ENCODE measurements at places on chromosomes 2 and 18.

DNA sequence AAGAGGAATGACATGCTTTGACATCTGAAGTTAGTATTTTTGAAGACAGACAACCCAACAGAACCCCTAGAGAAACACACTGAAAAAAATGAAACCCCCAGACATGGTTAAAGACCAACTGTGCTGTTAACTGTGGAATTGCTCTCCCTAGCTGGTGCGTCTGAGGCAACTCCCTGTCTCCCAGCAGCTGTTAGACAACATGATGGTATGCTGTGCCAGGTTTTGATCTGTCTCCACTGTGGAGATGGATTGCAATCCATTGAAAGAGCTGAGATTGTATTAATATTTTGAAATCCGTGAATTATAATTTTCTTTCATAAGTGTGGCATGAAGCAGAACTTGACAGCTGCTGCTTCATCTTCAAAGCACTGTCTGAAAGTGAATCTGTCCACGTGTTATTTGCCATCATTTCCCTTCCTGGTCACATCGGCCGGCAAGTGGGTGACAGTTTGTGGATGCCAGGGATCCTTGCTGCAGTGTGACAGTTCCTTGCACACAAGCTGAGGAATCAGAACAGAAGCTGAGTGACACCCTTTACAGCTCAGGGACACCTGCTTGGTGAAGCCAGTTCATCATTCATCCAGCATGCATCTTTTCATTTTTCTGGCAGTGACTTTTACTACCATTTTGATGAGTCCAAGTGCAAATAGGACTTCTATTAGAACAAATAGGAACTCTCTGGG is 58.2 kb upstream of the ACSL3 start:
- no peak for DNase-seq

- no peak for DNase-seq
These were observed 69.0 kb downstream of the KLHL29 start for GRCh38 chr2:23453836-23454460.

- DNase-seq, result no peak
These were observed 23.5 kb downstream of the TNS1 start for GRCh38 chr2:217979151-217979811.

GRCh38 chr2:68103709-68104055 is 40.9 kb upstream of the C1D start:
- DNase-seq, result no peak

DNA sequence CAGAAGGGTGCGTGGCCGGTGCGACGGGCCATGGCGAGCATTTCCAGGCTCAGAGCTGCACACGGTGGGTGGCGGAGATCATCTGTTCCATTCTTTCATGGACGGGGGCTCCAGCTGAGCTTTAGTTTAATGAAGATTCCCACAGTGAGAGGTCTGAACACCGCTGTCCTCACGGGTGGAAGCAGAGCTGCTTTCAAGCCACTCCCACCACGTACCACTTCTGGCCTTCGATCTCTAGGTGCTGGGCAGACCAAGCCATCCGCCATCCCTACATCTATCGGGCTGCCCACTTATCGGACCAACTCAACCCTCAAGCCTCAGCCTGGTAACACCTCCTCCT is 18.5 kb downstream of the GPR35 start:
- no peak for DNase-seq

DNA sequence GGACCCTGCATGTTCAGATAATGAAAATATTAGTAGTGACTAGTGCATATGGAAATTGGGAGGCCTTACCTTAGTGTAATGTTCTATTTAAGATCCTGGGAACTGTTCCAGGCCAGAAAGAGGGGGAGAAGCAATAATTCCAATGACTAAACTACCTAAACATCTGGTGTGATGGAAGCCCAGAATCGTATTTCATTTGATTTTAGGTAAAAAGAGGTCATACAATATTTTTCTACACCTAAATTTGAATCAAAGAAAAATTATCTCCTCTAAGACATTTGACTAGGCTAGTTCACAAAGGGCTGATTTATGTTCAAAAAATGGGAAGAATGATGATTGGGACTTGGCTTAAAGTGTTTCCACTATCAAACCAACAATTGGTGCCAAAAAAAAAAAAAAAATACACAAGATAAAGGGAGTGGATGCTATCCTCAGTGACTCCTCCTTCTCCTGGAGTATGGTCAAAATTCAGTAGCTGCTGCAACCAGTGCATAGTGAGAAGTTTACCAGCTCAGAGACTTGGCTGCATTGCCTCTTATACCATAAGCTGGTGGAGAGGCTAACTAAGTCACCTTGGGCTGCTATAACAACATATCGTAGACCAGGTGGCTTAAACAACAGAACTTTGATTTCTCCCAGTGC is 1038.3 kb upstream of the ACVR2A start:
- DNase-seq, result no peak

DNA sequence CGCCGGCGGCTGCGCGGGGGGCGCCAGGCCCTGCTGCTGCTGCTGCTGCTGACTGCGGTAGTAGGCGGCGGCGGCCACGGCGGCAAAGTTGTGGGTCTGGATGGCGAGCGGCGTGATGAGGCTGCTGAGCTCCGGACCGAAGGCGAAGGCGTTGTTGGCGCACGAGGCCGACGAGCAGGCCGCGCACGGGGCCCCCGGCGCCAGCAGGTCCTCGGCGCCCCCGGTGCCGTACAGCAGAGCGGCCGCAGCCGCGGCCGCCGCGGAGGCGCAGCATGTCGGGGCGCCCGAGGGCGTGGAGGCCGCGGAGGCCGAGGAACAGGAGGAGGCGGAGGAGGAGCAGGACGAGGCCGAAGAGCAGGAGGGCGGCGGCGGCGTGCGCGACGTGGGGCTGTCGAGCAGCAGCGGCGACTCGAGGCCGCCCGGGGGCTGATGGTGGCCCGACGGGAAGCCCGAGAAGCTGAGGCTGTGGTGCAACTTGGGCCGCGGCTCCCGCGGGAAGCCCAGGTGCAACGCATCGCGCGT is 1.8 kb downstream of the ZFP36L2 start:
- no peak for DNase-seq

Measured in NCI-H146 (cell line).